Foreskin keratinocyte (primary cell): ENCODE measurements at places on chromosomes 1 and 21. TPM values are rescaled to one million over a fixed set of nuclear protein-coding genes. Genes with fewer than 3 reads are reported as not detected.

The COL18A1 gene
- total RNA-seq: 30.0 and 37.3 TPM in 2 replicates

The FALEC gene
- not detected in 2 replicates for total RNA-seq

The EPHA10 gene
- not detected in 2 replicates for total RNA-seq

The EDEM3 gene
- 19.7 and 21.5 TPM in 2 replicates for total RNA-seq

The NOTCH2NLA gene
- total RNA-seq: 22.7 and 26.0 TPM in 2 replicates

The NDUFS5 gene
- 354 and 495 TPM in 2 replicates for total RNA-seq

The ABCG1 gene
- total RNA-seq: 2.3 and 4.4 TPM in 2 replicates

The IL19 gene
- not detected in 2 replicates for total RNA-seq

DNA sequence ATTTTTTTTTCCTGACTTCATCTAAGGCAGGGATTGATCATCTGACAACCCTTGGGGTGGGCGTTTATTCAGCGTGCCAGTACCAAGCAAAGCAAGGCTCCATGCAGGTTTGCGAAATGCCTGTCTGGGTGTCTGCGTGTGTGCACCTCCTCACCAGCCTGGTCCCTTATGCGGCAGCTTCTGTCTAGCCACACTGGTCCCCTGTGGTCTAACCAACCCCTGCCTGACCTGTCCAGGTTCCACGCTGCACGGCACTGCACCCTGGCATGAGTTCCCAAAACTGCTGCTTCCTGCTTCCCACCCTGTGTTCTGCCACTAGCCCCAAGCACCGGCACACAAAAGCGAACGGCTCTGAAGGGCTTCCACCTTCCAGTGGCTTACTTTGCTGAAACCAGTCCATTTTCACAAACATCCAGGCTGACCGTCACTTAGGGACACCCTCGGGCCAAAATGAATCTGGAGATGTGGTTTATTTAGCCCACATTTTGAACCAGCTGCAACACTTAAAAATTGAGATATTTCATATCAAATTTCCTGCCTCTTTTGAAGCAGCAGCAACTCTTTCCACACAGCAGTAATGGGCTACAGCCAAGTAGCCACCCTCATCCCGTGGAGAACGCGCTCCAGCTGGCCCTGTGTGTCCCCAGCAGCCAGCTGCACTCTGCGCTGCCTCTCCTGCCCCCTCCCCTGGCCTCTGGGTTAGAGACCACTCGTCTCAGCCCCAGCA, 55.7 kb downstream of the HLCS start:
- no peak for DNase-seq

GRCh38 chr1:94481473-94481933, 60.1 kb downstream of the F3 start:
- peak; percentile 59 for DNase-seq

DNA sequence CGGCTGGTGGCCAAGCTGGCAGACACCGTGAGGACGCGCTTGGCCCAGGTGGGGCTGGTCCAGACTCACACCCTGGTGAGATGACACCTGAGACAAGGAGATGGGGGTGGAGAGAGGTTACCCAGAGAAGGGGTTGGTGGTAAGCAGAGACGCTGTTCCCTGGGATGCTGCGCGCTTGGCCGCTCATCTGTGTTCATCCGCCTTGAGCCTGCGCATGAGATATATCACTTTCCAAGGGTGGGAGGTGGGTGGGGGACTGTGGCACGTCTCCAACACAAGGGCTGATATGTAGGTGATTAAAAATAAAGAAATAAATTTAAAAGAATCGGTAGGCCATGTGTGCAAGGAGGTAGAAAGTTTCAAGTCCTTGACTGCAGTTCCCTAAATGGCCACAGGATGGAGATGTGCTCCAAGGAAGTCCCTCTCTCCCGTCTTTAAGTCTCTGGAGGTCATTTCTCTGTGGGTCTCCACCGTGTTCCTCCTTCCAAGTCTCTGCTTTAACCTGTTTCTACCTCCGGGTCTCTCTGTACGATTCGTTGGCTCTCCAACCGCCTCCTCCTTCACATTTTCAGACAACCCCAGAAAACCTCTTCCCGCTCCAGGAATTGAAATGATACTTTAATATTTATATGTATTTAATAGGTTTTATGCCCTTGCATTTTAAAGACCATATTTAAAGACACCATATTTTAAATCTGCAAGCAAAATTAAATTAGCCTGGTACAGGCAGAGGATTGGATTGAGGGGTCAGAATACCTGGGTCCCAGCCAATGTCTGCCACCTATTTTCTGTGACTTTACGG, 4.5 kb downstream of the TTC24 start:
- DNase-seq: no peak

DNA sequence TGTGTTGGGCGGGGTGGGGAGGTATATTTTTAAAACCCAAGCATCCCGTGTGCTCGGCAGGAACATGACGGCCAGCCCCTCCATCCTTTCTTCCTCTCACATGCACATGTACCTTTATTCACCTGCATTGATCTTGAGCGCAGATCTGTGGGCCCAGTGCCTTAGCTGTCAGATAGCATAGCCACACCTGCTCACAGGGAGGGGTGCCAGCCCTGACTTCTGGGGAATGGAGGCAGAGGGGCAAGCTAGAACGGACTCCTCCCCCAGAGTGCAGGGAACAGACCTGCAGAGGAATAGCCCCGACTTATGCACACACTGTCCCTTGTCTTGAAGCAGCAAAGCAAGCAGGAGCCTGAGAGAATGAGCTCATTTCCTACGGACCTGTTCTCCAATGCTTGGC, 56.1 kb downstream of the DESI2 start:
- no peak for DNase-seq

DNA sequence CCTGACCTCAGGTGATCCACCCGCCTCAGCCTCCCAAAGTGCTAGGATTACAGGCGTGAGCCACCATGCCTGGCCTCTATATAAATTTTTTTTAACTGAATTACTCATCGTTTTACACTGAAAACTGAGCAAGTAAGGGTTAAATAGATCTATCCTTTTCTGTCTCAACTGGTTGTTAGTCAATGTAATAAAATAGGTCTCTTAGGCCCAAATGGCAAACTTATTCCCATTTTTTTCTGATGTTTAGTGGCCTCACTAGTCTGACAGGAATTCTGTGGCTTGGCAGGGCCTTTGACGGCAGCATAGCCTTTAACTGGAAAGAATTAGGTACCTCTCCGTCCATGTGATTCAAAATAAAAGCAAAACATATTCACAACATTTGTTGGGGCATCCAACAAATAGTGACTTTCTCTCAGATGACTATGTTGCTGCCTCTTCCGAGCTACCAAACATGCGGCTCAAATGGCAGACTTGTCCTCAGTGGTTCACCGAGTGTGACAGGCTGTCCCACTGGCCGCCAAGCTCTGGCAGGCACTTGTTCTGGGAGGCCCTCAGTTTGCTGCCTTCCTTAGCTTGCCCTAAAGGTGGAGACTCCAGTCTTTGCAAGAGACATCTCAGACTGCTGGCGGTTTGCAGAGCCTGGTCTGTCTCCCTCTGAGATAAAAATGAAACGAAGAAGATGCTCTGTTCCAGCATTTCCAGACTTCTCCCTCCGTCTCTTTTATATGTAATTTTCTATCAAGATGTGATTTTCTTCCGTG, 17.4 kb downstream of the ATP1A4 start:
- no peak for DNase-seq

GRCh38 chr1:36160388-36160948, 4.5 kb downstream of the MAP7D1 start:
- no peak for DNase-seq

DNA sequence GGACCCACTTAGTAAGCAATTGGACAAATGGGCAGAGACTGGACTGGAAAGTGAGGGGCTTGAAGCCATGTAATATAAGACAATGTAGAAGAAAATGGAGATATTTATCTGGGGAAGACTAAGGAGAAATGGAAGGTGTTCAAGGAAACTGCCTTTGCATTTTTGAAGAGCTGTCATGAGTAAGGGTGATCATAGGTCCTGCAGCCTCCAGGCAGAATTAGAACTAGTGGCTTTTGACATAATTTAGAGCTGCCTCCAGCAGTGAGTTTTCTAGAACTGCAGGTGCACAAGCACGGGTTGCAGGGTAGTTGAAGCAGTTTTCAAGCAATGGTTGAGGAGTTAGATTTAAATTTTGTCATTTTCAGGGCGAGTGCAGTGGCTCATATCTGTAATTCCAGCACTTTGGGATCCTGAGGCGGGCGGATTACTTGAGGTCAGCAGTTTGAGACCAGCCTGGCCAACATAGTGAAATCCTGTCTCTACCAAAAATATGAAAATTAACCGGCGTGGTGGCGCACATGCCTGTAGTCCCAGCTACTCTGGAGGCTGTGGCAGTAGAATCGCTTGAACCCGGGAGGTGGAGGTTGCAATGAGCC, 3.7 kb upstream of the CDC14A start:
- DNase-seq: no peak

DNA sequence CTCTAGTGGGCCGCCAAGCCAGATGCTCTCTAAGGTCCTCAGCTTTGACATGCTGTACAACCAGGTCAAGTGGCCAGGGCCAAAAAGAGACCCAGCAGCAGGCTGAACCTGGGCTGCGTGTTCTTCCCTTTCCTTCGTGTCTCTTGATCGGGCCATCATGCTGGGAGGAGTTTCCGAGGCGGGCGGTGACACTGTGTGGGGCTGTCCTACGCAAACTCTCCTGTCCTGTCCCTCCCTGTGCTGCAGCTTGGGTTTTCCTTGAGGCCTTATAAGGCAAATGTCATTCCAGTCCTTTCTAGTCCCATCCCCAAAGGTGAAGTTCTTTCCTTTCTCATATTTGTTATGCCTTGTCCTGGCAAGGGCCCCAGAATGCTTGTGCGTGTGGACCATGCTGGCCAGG, 56.7 kb downstream of the ARHGEF10L start:
- no peak for DNase-seq

DNA sequence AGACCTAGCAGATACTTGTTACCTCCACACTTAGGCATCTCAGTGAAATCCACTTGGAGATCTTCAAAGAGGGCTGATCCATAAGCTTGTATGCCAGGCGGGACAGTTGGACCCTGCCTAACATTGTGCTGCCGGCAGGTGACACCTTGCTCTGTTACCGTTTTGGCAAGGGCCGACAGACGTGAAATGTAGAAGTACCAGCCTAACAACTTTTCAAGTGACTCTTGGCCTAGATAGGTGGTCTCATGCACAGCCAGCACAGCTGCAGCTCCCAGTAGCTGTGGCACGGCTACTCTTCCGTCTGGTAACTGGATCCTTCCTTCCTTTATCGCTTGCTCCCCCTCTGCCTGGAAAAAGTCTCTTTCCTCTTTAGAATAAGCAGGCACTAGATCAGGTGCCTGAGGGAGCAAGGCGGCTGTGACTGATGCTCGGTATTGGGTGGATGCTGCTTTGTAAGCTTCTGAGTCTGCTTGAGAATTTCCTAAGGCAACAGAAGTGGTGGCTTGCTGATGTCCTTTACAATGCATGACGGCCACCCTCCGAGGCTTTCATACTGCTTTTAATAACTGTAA, 713.5 kb downstream of the AMY1C start:
- no peak for DNase-seq

DNA sequence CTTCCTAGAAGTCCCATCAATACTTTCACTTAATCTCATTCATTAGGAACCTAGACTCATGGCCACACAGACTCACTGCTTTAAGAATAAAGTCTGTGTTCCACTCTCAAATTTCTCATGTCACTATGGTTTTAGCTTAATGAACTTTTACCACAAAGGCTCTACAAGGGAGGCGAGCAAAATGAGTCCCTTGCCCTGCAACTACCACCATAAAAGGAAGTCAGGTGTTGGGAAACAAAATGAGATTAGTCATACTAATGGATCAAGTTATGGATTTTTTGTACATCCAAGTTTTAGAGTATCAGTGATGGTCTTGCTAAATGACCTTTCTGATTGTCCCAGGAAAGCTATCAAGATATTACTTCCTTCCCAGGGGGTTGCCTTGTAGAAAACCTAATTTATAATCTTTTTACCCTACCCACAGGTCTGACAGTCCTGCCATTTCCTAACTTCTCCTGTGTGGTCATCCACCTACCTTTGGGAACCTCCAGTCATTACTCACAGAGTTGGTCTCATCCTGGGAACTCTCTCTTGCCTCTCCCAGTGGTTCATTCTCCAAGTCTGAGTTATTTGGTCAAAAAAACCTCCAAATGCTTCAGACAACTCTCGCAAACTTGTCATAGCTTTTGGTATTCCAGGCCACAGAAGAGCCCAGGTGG, 51.8 kb upstream of the SLC16A1 start:
- DNase-seq: no peak
